ENCODE measurements at places on chromosomes 5 and 9.

GRCh38 chr9:136050266-136050700 is 44.8 kb downstream of the NACC2 start:
- DNase-seq, result no peak

DNA sequence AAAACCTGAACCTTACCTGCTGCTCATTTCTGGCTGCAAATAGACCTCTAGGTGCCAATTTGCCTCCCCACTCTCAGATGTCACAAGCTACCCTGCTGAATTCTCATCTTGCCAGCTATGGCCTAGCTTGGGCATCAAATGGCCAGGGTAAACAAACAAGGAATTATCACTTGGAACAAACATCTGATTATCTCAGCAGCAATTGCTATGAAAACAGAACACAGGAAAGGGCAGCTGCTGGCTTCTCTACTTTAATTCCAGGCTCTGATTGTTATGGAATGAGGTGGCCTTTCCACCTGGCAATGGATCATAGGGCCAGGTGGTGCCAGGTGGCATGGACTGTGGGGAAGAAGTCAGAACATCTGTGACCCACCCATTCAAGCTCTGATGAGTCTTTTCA is 505.1 kb downstream of the TLR4 start:
- DNase-seq, result peak; percentile 47

DNA sequence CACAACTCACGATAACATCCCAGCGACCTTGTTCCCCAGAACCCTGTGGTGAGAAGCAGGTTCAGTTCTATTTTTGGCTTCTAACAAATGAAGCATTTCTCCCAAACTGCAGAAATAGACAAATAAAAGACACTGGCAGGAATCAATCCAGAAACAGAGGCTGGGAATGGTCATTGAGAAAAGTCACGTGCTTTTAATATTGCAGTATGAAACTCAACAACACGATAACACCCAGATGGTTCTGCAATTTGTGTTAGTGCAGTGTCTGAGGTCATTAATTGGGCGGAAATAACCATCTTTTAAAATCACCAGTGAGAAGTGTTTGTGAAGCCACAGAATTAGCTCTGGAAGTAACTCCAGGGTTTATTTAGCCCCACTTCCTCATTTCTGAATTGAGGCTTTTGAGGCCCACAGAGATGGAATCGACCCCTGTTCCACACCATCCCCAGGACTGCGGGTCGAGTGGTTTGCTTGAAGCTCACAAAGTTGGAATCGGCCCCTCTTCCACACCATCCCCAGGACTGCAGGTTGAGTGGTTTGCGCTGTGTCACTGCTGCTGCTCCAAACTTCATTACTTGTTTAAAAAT is 164.7 kb upstream of the IRX4 start:
- no peak for DNase-seq

GRCh38 chr5:68287631-68287975 is 72.0 kb downstream of the PIK3R1 start:
- no peak for DNase-seq

- DNase-seq, result no peak
Observed at GRCh38 chr9:33158843-33159776, 8.0 kb downstream of the B4GALT1 start.

- DNase-seq, result no peak
Observed at GRCh38 chr9:90022474-90022873, 417.7 kb downstream of the GADD45G start.

- peak; percentile 43 for DNase-seq
Observed at GRCh38 chr9:19232823-19233194, 2.3 kb downstream of the DENND4C start.

GRCh38 chr5:9419794-9420193 is 126.1 kb downstream of the SEMA5A start:
- DNase-seq, result no peak

DNA sequence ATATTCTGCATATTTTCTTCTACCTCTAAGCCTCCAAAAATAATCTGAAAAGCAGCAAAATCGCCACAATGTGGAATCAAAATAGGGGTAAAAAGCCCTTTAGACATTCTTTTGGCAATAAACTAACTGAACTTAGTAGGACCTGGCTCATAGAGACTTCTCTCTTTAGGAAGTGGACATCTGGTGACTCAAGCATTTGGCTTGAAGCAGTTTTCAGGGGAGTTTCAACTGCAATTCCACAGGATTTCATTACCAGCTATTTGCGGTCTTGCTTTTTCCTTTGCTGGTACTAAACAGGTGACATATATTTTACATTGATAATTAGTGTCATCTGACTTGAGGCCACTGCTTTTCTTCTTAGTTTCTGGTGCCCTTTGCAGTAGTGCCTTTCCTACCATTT is 173.2 kb upstream of the FBN2 start:
- no peak for DNase-seq

DNA sequence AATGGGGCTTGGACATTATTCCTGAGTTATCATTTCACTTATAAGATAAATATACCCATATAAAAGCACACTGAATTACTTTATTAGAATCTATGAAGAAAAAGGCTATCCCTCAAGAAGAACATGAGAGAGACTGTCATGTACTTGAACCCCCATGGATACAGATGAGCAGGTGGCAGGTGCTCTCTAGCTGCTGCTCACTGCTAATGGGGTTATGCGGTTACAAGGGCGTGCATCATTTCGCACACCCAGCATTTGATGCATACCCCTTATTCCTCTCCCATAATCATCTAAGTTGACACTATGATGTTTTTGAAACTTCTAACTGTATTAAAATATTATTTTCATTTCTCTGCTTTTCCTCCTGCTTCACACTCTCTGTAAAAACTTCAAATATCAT is 16.4 kb downstream of the ITK start:
- DNase-seq, result no peak

GRCh38 chr9:127344368-127345000 is 52.5 kb upstream of the SLC2A8 start:
- DNase-seq, result no peak

GRCh38 chr9:16726029-16726428 is 144.4 kb downstream of the BNC2 start:
- no peak for DNase-seq

DNA sequence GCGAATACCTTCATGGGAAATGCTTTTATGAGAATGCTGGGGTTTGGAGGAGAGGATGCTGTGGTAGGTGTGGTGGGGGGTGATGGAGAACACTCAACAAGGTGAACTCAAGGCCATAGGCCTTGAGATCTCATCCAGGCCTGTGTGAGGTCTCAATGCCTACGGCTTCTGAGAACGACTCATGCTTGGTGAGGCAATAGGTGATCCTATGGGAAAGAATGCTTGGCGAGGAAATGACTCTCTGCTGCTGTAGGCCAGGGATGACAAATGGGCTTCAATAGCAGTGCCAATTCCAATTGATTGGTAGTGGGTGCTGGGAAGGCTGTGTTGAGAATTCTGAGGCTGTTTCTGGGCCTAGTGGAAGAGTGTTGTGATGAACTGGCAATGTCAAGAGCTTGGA is 280.2 kb upstream of the CLINT1 start:
- DNase-seq, result no peak

GRCh38 chr5:158786390-158786789 is 313.3 kb downstream of the EBF1 start:
- no peak for DNase-seq

DNA sequence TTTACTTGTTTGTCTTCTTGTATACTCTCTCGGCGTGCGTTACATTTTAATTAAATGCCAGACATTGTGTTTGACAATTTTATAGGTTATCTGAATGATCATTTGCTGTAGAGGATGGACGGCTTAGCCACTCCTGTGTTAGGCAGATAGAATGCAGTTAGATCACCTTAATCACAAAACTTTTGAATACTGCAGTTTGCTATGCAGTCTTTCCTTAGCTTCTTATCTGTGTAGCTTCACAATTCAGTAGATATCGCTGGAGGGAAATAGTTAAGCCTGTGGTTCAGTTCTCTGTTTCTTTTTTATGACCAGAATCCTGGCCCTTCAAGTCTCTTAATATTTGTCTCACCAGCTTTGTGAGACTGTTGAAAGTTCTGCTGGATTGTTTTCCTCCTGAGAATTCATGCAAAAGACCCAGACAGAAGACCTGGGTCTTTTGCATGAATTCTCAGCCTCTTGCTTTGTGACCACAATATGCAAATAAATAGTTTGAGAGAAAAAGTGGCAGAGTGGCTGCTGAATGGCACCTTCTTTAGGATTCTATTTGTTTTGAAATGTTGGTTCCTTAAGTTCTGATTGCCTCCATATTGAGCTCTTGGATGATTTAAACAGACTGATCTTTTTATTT is 40.2 kb downstream of the RASA1 start:
- DNase-seq, result no peak

- DNase-seq, result no peak
Observed at GRCh38 chr5:108451269-108451668, 69.4 kb upstream of the FBXL17 start.

DNA sequence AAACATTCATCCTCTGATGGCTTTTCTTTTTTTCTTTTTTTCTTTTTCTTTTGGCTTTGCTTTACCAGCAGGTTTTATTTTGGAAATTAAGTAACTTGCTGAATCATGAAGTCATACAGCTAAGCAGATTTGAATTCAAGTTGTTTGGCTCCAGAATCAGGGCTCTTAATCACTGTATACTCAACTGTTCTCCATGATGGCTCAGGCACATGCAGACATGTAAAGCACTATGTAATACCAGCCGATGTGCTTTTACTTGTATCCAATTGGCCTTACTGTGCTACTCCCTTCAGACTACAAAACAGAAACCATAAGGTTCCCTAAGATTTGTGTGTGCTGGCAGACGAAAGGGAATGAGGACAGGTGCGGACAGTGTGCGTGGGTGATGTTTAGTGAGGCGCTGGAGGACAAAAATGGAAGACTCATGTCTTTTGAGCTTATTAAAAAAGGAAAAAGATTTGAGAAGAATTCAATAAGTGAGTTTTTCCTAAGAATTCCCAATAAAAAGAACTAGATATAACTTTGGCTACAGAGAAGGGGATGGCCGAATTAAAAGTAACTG is 44.7 kb upstream of the OTP start:
- no peak for DNase-seq

GRCh38 chr5:151213803-151214613 is 9.9 kb downstream of the CCDC69 start:
- DNase-seq, result no peak

All from NCI-H2081 treated with DMSO at 0.1 percent for 48 hours (cell line).